ENCODE measurements at places on chromosomes 11 and 22.

GRCh38 chr11:62880231-62880802 is 379 bp upstream of the SLC3A2 start:
- DNase-seq, result no peak

- no peak for DNase-seq
Measured at GRCh38 chr11:100593291-100593690, 93.8 kb upstream of the ARHGAP42 start.

GRCh38 chr11:11009179-11009578 is 151.3 kb upstream of the ZBED5 start:
- no peak for DNase-seq

- no peak for DNase-seq
Measured at GRCh38 chr11:116104498-116105174, 600.4 kb upstream of the CADM1 start.

DNA sequence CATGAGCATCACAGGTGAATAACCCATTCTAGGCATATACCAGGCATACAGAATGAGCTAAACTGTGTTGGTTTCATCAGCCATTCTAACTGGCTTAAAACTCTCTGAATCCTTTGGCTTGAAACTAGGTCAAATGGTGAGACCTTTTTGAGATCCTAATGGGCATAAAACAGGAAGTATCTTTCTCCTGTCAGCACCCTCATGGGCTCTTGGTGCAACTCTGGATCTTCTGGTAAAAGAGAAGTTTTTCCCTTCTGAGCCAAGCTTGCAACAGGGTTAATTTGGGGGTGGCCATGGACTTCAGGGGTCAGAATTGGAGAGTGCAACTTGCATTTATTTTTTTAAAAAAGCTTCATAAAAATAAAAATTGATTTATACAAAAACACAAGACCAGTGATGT is 67.9 kb upstream of the GRAMD1B start:
- no peak for DNase-seq

GRCh38 chr11:126578021-126578420 is 222.5 kb downstream of the ST3GAL4 start:
- DNase-seq, result no peak

GRCh38 chr11:33944693-33945424 is 53.0 kb upstream of the LMO2 start:
- DNase-seq, result no peak

DNA sequence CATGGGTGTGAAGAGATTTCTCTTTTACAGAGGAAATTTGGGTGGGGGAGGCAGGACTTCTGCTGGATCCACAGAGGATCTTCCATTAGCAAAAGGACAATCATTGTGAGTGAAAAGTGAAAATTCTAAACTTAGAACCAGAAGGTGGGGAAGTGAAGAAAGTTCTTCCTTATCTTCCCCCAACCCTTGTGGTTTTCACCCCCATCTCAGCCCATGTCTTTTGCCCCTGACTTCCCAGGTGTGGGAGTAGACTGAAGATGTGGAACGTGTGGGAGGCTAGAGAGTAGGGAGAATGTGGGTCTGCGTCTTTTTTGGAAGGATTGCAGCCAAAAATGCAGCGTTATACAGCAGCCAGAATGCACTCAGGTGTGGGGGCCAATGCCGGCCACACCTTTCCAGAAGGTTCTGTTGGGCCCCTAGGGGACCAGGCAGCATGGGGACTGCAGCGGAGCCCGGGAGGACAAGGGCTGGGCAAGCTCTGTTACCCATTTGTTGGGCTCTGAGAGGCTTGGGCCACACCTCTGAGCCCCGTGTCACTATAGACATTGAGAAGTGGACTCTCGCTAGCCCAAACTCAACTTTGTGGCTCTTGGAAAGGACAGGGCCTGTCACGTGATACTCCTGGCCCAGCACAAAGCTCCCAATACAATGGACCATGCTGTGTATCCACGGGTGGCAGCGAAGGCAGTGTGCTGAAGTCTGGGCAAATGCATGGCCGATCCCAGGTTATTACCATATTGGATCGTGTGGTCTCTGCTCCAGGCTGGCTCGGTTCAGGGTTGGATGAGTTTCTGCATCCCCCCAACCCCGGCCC is 32.8 kb upstream of the LINC01488 start:
- no peak for DNase-seq

GRCh38 chr11:3666023-3666530 is 5.1 kb downstream of the CHRNA10 start:
- no peak for DNase-seq

GRCh38 chr11:62142921-62143320 is 19.1 kb downstream of the INCENP start:
- DNase-seq, result no peak

GRCh38 chr11:116984186-116984585 is 114.0 kb downstream of the SIK3 start:
- no peak for DNase-seq

DNA sequence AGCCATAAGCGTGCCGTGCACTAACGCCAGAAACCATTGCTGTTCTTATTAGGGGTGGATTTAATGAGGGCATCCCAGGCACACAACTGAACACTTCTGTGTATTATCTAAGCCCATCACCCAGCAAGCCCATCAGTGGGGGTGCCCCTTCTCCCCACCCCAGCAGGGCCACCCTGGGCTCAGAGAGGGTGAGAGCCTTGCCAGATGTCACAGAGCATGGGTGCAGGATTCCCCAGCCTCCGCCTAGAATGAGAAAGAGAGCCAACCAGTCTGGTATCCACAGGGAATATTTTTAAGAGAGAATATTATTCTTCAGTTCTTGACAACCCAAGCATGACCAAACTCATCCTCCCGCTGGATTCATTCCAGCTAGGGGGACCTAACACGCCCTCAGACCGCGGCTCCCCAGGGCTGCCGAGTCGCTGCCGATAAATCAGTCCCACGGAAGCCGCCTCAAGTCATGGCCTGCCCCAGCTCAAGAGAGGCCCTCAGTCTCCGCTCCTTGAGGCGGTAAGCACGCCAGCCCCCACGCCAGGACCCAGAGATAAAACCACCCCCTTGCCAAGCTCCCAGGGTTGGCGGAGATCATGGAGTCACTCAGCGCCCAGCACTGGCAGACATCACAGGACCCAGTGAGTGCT is 47.2 kb downstream of the MN1 start:
- DNase-seq, result no peak

- no peak for DNase-seq
Measured at GRCh38 chr11:102017026-102017425, 30.2 kb upstream of the CFAP300 start.

DNA sequence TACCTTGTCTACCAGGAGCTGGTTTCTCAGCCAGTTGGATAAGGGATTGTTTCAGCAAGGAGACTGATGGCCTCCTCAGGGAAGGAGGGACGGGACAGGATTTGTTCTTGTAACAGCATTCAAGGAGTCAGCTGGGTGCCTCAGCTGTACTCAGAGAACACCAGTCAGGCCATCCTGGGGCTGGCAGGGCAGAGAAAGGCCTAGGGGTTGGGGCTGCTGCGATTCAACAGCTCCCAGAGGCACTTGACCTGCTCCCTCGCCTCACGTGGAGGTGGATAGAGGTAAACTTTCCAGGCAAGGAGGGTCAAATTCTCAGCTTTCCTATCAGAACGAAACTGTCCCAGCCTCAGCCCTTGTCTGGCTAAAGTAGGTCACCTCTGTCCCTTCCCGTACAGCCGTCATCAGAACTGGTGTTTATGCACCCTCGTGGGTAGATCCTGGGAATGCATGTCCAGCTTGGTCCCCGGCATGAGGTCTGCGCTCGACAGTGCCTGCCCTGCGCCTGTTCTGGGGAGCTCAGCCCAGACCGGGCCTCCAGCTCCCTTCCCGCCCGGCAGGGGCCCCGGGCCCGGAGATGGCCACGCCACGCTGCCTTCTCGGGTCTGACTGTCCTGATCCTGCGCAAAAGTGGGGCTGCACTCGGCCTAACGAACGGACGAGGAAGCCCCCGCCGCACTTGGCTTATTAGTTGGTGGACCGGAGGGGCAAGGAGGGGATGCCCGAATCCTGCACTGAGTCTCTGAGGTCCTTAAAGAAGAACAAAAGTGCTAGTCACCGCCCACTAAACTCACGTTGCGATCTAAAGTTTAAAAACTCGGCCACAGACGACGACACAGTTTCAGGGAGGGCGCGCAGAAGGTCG is 762 bp upstream of the CCDC134 start:
- peak; percentile 36 for DNase-seq

DNA sequence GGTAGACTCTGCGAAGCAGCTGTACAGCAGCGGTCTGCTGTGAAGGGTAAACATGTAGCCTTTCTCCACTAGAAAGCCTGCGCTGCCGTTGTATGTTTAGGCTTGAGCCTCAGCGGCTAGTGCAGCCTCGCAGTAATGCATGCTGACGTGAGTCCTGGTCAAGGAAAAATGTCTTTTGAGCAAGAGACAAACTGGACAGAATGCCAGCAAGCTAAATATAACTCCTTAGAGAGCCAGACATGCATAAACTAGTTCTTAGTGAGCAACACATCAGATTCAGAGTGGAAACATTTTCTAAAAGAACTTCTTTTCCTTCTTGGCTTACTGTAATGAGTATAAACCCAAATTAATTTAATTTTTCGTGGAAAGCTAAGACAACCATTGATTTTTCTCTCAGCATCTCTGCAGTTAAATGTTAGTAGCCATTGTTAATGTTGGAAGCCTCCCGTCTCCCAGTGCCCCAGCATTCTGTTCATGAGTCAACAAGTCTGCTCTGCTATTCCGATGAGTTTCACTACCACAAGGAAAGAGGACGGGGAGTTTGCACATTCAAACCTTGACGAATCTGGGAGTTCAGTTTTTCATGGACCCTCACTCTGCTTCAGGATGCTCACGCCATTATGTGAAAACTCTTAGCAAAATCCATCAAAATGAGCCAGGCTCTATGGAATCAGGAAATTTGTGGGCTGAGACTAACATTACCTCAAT is 51.4 kb downstream of the JAM3 start:
- DNase-seq, result no peak

DNA sequence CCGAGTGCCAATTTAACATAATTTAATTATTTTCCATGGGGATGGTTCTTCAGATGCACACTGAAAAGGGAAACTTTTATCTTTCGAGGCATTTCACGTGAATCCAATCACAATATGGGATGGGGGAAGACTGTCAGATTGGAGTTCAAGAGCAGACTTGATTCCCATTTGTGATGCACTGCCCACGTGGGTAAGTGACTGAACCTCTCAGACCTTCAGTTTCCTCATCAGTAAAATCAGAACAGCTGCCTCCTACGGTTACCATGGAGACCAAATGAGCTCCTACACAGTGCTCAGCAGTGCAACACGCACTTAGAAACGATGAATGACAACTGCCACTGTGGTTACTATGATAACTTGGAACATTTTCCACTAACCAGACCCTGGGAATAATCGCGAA is 21.7 kb downstream of the KIAA0930 start:
- no peak for DNase-seq

DNA sequence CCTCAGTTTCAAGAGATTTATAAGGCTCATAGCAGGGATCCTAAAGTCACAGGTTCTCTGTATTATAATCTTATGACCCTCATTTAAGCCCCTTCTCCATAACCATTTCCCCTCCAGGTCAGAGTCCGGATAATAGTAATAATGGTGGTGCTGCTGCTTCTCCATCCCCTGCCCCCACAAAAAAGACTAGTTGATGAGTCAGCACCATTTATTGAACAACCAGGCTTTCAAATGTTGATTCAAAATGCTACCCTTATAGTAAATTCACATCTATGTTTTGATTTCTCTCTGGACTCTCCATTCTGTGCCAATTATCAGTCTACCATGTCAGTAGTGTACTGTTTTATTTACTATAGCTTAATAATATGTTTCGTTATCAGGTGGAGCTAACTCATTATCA is 17.6 kb upstream of the RIC3 start:
- no peak for DNase-seq

DNA sequence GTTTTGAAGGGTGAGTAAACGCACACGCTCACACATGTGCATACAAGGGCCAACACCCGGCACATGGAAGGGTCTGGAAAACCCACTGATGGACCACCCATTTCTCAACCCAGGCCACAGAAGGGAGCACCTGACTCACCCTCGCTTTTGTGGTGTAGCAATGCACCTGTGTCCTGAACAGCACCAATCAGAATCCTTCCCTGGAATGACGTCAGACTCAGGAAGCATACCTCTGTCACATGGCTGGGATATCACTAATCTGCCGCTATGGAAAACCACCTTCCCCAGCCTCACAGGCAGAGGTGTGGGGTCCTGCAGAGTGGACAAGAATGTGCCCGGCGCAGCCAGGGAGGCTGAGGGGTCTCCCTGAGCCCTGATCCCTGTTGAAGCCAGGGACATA is 9.0 kb upstream of the OSM start:
- DNase-seq, result no peak

GRCh38 chr11:81246941-81247340 is 1486.7 kb downstream of the FAM181B start:
- DNase-seq, result no peak
